ENCODE measurements at places on chromosomes 5 and 9.

DNA sequence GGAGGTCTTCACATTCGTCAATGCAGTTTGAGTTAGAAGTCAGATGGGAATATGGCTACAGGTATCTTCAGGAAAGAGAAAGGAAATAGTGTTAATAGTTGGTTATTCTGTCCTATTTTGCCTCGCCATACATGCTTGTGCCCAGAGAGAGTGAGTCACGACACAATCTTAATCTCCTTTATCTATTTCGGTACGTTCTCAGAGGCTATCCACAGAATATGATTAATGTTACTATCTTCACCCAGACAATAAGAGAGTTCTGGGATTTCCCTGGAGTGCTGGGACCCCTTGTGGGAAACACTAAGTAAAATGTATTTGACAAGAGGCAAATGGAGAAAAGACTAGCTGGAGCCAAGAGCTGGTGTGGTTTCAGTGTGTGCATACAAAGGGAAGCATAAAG lies 25.5 kb downstream of the MINAR2 start:
- no peak for DNase-seq

- no peak for DNase-seq
Measured at GRCh38 chr9:86166546-86166945, 67.2 kb upstream of the GOLM1 start.

DNA sequence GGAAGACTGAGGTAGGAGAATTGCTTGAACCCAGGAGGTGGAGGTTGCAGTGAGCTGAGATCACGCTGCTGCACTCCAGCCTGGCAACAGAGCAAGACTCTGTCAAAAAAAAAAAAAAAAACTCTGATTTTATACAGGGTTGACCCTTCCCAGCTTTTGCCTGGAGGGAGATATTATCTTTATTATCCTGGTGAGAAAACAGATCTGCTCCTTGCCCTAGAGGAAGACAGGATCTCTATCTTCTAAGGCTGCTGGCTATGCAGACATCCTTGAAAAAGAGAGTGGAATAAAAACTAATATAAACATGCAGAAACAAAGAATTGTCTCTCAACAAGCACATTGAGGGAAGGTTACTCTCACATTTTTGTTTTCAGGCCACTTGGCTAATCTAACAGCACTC lies 1503.4 kb upstream of the WWC1 start:
- DNase-seq, result no peak

GRCh38 chr9:130291474-130291873 lies 25.9 kb downstream of the HMCN2 start:
- DNase-seq, result no peak

Measured in SIG-M5 (cell line).